ENCODE measurements at places on chromosomes 5 and 9. TPM values are rescaled to one million over a fixed set of nuclear protein-coding genes. Genes with fewer than 3 reads are reported as not detected.
A peak's percentile ranks its signal among the peaks of the same experiment; 100 is the strongest.

DNA sequence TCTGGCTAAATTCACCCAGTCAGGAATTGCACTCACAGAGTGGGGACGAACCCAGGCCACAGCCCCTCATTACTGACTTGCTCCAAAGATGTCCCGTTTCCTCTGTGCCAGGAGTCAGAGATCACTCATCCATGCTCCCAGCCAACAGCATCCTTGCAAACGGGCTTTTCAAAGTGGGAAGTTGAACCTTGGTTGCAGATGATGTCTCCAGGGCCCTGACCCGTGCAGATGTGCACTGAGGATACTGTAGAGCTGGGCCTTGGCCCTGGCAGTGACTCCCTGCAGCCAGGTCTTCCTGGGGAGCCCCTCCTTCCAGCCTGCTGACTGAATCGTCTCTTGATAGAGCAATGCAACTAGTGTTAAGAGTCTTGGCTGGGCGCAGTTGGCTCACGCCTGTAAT lies 22.3 kb downstream of the TCF7 start:
- DNase-seq, result peak; percentile 2

DNA sequence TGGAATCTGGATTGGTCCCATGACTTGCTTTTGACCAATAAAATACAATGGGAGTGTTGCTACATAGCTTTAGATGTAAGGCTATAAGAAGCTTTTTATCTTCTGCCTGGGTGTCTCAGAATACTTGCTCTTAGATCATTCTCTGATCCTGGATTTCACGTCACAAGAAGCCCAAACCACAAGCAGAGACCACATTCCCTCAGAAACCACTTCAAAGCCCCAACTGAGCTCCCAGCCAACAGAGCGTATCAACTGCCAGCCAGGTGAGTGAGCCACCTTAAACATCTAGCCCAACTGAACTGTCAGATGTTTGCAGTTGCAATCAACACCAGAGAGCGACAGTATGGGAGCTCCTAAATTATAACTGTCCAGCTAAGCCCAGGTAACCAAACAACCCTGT lies 687.1 kb downstream of the TLE1 start:
- no peak for DNase-seq

- DNase-seq, result no peak
These were observed 38.4 kb upstream of the SMIM15 start for GRCh38 chr5:61200582-61201155.

GRCh38 chr5:9468060-9468388 lies 77.9 kb downstream of the SEMA5A start:
- no peak for DNase-seq

- DNase-seq, result no peak
These were observed 3.6 kb downstream of the CEP78 start for GRCh38 chr9:78239506-78239905.

- DNase-seq, result no peak
These were observed 15.9 kb upstream of the OMD start for GRCh38 chr9:92439921-92440750.

- DNase-seq, result no peak
These were observed 6.2 kb upstream of the CYFIP2 start for GRCh38 chr5:157259699-157260098.

- DNase-seq, result no peak
These were observed 2.5 kb downstream of the ABCA2 start for GRCh38 chr9:137025517-137025966.

Gene PCDHB12
- 2.6 TPM for total RNA-seq

Data from left cardiac atrium (tissue), 4 donors.